Urinary bladder (tissue), 4 donors: ENCODE measurements at places on chromosomes 3 and 15.
A peak's percentile ranks its signal among the peaks of the same experiment; 100 is the strongest.

DNA sequence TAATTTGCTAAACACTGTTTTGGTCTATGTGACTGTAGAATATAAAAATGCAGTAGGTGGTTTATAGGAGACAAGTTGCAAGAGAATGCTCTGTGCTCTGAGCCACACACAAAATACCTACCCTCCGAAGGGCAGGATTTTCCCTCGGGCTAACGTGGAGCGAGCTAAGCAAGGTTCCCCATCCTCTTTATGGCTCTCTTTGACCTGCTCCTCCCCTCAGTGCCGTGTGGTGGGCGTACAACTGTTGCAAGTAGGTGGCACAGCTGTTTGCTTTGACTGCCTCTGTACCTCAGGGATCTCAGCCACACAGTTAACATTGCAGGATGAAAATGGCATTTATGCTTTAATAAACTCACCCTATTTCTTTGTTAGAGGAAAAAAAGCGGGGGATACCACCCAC lies 339.1 kb downstream of the SATB1 start:
- DNase-seq, result no peak

- no peak for DNase-seq
Measured at GRCh38 chr15:33158366-33158765, 36.1 kb downstream of the FMN1 start.

DNA sequence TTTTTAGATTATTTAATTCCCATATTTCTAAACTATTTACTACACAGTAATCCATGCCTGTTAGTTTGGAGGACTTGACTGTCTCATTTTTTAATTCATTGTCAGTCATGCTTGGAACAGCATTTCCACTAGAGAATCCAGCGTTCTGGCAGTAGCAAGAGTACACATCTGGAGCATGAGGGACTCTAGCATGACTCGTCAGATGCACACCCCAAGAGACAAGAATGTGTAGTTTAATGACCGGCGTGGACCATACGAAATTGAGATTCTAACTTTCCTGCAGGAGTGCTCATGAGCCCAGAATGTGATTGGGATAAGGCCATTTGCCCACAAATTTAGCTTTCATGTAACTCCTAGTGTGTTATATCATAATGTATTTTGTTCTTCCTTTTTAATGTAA lies 48.9 kb downstream of the ASB7 start:
- no peak for DNase-seq

DNA sequence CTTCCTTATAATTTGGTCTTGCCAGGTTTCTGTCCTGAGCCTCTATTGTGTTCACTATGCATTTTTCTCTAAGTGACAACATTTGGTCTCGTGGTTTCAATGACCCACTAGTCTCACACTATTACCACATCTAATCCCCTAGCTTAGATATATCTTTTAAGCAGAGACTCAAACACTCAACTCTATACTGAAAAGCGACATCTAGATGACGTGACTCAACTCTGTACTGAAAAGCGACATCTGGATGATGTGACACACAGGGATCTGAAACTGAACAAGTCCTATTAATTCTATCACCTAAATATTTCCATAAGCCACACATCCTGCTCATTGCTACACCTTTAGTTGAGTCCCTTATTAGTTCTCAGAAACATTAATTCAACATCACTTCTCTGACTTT lies 141.7 kb upstream of the MBNL1 start:
- DNase-seq, result no peak

DNA sequence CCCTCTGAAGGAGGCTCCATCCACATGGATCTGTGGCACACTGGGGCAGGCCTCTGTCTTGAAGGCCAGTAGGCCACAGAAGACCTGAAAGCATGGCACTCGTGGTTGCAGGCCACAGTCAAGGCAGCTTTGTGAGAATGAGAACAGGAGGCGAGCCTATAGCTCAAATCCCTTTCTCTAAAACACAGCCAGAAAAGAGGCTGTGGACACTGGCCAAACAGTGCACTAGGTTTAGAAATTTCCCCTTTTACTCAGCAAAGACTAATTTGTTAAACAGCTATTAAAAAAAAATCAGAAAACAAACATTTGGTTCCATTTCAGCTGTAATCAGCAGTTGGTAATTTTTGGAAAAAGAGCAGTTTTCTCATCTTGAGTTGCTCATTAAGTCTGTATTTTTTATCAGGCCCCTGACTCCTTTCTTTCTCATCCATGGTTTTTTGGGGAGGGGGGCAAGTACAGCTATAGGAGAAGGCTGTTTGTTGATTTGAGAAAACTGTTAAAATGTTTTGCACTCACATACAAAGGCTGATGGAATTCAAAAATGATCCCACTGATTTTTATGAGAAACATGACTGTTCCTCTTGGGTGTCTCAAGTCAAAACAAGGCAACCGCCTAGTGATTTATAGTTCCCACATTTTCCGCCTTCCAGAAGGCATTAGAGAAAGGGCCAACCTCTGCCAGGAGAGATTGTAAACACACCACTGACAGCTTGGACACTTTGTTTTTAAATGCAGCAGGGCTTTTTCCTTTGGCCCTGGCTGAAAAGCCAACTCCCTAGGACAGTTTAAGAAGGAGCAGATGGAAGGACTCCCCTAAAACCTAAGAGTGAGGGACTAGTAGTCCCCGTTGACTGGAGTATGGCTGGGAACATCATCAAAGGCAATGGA lies 28.1 kb downstream of the PARP16 start:
- DNase-seq, result peak; percentile 72

DNA sequence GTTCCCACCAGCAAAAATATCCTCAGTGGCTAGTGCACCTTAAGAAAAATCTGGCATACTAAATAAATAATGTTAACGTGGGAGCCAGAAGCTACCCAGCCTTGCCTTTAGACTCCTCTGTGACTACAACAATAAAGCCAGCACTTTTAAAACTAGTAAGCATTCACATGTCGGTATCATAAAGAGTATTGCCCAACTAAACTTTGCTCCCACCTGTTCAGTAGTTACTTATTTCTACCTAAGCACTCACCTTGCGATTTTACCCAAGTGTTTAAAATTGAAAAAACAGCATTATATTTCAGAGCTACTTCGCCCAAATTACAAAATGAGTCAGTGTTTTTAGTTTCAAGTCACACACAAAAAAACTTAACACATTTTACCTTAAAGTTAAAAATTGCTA lies 12.8 kb downstream of the ALDH1L1 start:
- no peak for DNase-seq

DNA sequence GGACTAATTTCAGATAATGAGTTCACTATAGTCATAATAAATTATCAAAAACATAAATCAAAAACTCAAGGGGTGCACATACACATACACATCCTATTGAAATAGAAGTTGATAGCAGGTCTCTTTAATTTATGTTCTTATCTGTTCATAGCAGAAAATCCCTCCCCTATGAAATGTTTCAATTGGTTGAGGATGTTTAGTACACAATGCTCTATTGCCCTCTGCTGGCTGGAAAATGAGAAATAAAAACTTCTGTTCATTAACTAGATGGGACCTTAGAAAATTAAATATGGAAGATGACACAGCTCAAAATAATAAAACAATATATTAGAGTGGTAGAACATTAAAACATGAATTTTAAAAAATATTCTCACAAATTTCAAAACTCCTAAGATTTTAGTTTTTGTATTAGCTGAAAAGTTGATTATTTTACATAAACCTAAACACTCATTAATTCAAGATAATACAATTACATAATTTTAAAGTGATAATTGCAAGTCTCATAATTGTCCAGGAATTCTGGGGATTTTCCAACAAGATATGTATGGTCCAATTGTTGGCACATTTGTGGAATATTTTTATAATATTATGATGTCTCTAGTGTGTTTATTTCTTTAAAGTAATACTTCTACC lies 735.0 kb downstream of the ROBO1 start:
- peak; percentile 46 for DNase-seq

DNA sequence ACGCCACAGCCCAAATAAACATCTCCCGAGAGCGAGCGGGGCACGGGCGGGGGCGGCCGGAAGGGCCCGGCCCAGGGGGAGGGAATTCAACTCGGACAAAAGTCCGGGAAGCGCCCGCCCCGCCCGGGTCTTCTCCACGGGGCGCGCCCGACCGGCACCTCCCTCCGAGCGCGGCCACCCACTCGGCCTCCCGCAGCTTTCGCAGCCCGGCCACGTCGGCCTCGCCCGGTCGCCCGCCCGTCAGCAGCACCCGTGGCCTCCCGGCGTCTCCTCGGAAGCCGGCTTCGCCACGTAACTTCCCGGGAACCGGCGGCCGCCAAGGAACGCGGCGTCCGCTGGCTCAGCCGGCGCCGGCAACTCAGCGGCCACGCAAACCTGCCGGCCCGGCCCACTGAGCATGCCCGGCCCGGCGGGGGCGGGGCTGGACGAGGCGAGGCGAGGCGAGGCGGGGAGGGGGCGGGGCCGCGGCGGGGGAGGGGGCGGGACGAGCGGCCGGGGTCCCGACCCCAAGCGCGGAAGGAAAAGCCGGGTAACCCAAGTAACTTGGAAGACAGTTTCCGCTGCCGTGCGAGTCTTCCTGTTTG lies at the start of gene TJP1:
Gene TJP1, minus strand, starts transcription at position 369 of the 584 bp plus-strand sequence. CDS start 440 bp downstream, outside the sequence.
- no peak for DNase-seq

GRCh38 chr3:25962255-25962654 lies 172.4 kb downstream of the OXSM start:
- no peak for DNase-seq

- no peak for DNase-seq
Measured at GRCh38 chr3:69833591-69833990, 94.3 kb downstream of the MITF start.

DNA sequence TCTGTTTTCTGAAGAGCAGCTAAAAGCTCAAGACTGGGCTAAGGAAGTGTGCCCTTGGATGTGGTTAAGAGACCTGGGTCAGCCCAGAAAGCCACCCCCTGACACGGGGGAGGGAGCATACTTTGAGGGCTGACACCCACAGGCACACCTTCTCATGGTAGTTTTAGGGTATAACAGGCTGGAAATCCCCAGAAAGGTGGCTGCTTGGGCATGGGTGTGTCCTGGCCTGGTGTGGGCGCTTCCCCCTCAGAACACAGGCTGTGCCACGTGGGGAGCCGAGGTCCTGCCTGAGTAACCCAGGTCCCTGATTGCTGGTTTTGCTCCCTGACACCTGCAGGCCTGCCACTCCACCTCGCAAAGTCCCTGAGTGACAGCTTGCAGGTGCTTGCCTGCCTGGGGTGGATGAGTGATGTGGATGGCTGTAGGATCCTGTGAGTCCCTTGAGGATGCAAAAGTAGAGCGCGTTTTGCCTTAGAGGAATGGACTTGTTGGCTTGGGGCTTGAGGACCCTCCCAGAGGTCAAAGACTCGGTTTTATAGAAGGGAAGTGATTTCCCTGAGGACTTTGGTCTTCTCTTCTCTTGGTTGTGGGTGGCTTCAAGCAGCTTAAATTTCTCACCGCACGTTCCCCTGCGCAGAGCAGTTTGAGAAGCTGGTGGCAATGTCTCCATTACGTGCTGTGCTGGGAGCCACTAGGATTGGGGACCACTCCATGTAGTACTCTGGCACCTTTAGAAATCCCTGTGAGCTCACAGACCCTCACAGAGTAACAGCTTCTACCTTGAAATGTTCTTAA lies 94.4 kb downstream of the DNASE1L3 start:
- no peak for DNase-seq

DNA sequence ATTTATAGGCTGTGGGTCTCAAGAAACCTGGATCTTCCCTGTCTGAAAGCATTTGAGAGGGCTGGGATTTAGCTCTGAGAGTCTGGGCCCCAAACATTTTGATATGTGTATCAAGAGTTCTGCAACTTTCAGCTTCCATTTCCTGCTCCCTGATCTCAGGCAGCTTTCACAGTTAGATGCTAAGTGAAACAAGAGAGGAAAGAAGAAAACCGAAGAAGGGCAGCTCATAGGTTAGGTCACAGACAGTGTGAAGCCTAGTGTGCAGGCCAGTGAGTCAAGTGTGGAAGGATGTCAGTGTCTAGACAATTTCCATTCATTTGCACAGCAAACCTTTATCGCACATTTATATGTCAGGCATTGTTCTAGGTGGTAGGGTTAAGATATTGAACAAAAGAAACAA lies 173.6 kb upstream of the PROK2 start:
- DNase-seq, result no peak

GRCh38 chr3:134681522-134681900 lies 30.7 kb upstream of the KY start:
- DNase-seq, result no peak

DNA sequence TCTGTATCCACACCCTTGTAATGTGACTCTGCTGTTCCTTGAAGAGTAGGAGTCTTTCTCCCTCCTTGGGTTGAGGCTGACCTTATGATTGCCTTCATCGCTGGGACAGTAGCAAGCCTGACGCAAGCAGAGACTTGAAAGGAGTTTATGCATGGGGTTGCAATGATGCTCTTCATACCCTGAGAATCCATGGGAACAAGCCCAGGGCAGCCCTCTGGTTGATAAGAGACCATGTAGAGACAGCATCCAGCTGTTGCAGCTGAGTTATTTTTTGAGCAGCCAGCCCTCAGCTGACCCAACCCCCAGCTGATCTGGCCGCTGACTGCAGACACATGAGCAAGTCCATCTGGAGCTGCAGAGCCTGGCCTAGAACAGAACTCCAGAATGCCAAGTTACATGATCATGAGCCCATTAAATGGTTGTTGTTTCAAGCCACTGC lies 60.6 kb upstream of the ARNT2 start:
- DNase-seq, result peak; percentile 40
